Spinal cord (tissue), 10 donors: ENCODE measurements at places on chromosomes 4 and X.

DNA sequence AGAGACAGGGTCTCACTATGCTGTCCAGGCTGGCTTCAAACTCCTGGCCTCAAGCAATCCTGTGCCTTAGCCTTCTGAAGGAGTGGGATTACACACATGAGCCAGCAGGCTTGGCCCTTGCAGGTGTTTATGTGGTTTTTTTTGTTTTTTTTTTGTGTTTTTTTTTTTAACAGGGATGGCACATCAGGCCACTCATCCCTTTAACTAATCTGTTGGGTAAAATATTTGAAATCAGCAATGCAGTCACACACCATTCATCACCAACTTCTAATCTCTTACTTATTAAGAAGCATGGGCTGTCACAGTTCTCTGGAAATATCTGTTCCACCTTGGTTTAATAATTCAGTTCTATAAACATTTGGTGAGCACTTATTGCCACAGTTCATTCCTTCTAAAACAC lies 12.3 kb downstream of the CCDC160 start:
- DNase-seq = no peak

DNA sequence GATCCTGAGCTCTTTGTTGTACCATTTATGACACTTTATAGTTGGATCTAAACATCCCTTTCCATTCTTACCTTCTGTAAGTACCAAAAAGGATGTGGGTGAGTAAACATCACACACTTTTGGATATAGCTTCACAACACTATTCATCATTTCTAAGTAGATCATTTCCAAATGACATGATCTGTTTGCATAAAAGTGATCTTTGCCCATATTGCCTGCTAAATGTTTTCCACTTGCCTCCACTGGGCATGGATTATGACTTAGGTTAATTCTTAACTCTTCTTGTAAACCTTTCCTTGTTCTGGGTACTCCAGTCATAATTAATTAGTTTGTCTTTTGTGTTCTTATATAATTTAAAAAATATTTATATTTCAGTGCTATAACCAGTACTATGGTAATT lies 244.9 kb upstream of the AGA start:
- no peak for DNase-seq

DNA sequence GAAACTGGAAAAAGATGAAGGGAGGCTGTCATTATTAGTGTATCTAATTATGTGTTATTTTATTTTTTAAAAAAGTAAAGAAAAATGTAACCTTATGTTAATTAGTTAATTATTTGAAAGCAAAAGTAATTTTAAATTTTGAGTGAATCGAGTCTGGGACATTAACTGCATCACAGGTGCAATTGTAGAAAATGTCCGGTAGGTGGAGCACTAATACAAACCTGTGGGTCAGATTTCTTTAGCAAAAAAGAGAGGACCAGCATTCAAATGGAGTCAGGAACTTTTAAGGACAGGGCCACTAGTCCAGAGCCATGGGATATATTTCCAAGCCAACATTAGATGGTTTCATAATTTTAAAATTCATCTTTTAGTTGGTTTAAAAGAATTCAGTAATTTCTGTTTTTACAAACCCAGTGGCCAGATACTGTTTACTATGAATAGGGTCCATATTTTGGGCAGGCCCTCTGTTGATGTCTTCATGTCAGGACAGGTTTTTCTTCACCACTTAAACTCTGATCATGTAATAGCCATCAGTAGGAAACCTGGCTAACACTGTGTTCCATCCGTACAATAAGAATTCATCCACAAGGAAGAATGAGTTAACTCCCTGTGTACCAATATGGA lies 27.2 kb downstream of the BST1 start:
- peak; percentile 33 for DNase-seq

DNA sequence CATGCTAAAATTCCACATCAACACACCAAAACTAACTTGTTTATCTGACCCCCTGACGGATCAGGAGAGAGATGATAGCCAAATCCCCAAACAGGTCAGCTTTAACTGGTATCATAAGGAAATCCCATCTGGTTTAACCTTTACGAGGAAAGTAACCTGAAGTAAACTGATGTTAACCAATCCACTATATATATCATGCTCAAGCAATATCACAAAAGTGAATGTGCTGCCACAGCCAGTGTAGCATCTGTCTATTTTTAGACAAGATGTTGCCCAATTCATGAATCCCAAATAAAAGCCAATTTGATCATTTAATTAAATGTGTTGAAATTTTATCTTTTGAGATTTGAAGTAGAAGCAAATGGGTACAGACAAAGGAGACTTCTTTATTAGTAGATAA lies 44.5 kb downstream of the EGF start:
- no peak for DNase-seq

- DNase-seq = no peak
Observed at GRCh38 chr4:157808796-157809383, 363.9 kb downstream of the GASK1B start.

- DNase-seq = peak; percentile 50
Observed at GRCh38 chrX:77014377-77015372, 432.5 kb upstream of the FGF16 start.

- no peak for DNase-seq
Observed at GRCh38 chrX:9577555-9577954, 112.7 kb downstream of the TBL1X start.

- DNase-seq = peak; percentile 26
Observed at GRCh38 chr4:184648313-184649025, 778 bp downstream of the CASP3 start.

- DNase-seq = no peak
Observed at GRCh38 chr4:172787111-172787510, 381.5 kb upstream of the GALNT7 start.

DNA sequence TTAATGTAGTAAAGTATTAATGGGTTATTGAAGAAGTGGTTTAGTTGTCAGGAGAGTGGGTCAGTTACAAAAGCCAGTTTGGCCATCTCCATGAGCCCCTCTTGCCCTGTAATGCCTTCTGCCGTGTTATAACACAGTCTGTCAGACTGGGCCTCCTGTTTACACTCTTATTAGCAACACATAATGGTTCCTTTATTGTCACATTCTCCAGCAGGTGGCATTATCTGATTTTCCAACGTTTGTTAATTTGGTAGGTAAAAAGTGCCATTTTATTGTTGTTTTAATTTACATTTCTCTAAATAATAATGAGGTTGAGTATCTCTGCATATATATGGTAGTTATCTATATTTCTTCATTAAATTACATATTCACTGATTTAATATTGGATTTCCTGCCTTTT lies 560.8 kb downstream of the FGF13 start:
- no peak for DNase-seq

- DNase-seq = no peak
Observed at GRCh38 chr4:21077967-21078366, 377.7 kb downstream of the PACRGL start.

DNA sequence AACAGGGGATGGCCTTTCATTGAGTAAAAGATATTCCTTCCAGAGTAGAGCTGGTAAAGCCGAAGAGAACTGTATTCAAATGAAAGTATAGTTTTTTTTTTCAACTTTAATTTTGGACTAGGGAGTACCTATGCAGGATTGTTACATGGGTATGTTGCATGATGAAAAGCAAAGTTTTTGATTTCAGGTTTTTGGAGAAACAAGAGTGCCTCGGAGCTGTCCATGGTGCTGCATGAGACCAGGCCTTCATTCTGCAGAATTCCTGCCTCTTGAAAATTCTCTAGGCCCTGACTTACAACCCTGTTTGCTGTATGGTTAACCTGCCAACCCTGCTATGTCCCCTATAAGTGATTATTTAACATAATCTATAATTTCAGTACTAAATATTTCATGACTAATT lies 1065.7 kb upstream of the FTHL17 start:
- no peak for DNase-seq

DNA sequence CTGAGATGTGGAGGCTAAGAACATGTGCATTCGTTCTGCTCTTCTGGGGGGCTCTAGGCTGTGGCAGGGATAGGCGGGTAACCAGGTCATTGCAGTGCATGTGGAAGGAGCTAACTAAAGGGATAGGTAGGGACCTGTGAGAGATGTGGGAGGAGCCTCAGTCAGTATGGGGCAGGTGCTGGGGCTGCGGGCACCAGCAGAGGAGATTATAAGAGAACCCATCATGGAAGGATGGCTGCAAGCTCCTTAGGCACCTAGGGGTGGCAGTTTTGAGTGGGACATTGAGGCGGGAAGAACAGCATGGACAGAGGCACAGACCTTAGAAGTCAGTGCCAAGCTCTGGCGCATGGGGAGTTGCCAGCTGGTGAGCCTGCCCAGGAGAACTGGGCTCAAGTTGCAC lies 7.2 kb downstream of the CLDN22 start:
- DNase-seq = no peak

GRCh38 chr4:123559955-123560871 lies 163.6 kb downstream of the SPRY1 start:
- DNase-seq = no peak

DNA sequence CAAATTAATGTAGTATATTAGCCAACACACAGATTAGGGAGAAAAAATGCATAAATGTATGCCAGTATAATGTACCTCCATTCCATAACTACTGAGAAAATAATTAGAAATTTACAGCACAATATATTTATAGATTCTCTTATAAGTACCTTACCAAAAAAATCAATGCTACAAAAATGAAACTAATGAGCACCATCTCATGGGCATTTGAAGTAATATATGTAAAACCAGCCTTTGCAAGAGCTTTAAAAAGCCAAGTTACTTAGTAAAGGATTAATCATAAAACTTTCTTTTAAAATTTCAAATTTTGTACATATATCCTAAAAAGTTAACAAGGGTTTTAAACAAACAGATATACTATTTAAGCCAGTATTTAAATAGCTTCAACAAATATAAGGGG lies 43.2 kb downstream of the LRBA start:
- peak; percentile 10 for DNase-seq

DNA sequence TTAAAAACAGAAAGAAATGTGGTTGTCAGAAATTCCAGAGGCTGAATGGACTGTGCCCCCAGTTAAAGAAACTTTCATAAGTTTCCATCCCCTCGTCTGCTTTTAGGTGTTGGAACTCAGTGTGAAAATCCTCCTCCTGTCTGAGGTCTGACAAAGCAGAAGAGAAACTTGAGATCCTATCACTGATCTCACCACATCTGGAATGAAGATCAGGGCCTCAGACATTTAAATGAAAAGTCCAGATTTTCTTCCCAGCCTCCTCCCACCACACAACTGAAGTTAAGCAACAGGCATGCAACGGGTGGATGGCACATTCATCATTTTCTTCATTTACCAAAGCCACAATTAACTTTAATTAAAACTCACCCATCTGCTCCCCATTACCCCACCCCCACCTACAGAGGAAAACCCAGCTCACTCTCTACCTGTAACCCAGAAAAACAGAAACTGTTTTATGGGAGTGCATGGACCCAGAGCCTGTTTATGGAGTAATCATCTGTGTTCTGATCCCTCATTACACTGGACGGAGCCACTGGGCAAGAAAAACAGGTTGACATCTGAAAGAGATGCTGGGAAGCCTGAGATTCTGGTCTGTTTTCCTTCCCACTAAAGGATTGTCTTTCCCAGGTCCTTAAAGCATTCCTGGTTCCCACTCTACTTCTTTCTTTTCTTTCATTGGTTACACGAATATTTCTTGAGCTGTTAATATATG lies 58.1 kb upstream of the HOPX start:
- DNase-seq = no peak

- DNase-seq = no peak
Observed at GRCh38 chr4:25171201-25171865, 11.1 kb upstream of the SEPSECS start.

- DNase-seq = no peak
Observed at GRCh38 chr4:128868758-128869157, 59.3 kb downstream of the JADE1 start.

DNA sequence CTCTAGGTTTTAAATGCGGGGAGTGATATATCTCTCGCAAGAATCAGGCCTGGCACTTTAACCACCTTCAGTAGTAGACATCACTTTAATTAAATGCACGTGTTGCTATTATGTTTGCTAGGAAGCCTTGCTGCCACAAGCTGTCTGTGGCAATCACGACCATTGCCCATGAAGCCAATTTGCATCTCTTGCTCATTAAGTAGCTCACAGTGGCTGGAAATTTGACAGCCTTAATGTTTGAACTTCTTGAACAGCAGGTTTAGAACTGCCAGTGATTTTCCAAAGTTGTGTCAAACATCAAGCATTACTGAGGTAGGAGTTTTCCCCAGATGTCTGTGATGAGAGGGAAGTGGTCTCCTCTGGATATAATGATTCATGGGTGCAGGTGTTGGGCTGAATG lies 642.3 kb upstream of the CPEB2 start:
- no peak for DNase-seq

GRCh38 chr4:104747635-104748034 lies 252.9 kb upstream of the CXXC4 start:
- no peak for DNase-seq

- no peak for DNase-seq
Observed at GRCh38 chr4:180280726-180281297, 1962.4 kb upstream of the TENM3 start.

- DNase-seq = no peak
Observed at GRCh38 chr4:164396439-164396838, 357.5 kb upstream of the SMIM31 start.

DNA sequence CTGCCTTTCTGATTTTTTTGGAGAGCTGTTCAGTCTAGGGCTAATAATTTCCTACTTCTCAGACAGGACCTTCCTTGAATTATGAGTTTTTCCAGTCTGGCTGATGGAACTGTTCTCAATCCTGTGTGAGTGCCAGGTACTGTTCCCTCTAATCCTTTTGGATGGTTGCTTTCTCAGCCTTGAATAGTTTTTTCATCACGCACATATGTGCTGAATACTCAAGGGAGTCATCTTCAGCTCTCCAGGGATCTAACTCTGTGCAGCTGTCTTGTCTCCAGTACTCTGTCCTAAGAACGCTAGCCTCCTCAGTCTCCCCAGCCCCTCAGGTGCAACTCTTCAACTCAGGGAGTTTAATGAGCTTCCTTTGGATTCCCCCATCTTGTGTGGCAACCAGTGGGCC lies 93.2 kb downstream of the GASK1B start:
- no peak for DNase-seq

GRCh38 chrX:34624416-34624815 lies 32.7 kb downstream of the TMEM47 start:
- no peak for DNase-seq

DNA sequence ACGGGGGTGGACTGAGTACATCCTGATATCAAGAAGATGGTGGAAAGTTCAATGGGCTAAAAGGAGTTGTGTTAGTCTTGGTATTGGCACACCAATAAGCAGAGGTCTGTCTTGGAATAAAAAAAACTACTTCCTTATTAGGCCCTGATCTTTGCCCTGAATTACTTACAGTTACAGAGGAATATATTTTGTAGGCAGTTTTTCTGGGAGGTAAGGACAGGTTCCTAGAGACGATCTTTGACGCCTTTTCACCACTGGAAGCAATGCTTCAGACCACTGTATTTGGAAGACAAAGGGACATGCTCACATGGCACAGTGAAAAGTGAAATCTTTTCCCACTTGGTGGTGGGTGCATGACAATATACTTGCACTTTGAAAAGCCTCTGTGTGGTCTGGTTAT lies 618 bp upstream of the XK start:
- no peak for DNase-seq

DNA sequence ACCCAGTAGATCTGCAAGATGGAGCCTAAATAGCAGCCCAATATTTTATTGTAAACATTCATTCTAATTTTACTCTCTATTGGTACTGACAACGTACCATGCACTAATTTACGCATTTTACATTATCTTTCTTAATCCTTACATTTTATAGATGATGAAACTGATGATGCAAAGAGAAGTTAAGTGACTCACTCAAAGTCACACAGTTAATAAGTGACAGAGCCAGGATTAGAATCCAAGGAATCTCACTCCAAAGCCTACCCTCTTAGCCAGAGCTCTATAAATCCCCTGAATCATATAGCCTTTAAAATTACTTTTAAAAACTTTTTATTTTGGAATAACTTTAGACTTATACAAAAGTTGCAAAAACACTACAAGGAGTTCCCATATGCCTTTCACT lies 37.6 kb downstream of the PHKA1 start:
- no peak for DNase-seq

GRCh38 chr4:47278631-47279030 lies 184.9 kb downstream of the COMMD8 start:
- no peak for DNase-seq
